ENCODE measurements at places on chromosomes 11 and 22.

- no peak for DNase-seq
Observed at GRCh38 chr11:69878927-69879728, 59.9 kb upstream of the FGF3 start.

GRCh38 chr22:22341736-22342135, 97.2 kb downstream of the VPREB1 start:
- no peak for DNase-seq

- DNase-seq = no peak
Observed at GRCh38 chr11:75873417-75874221, 58.6 kb downstream of the UVRAG start.

GRCh38 chr22:27851974-27852746, 50.6 kb upstream of the MN1 start:
- DNase-seq = no peak

- no peak for DNase-seq
Observed at GRCh38 chr22:28477556-28477955, 202.1 kb downstream of the TTC28 start.

- DNase-seq = peak; percentile 95
Observed at GRCh38 chr22:26658671-26659478, 1.5 kb downstream of the MIAT start.

DNA sequence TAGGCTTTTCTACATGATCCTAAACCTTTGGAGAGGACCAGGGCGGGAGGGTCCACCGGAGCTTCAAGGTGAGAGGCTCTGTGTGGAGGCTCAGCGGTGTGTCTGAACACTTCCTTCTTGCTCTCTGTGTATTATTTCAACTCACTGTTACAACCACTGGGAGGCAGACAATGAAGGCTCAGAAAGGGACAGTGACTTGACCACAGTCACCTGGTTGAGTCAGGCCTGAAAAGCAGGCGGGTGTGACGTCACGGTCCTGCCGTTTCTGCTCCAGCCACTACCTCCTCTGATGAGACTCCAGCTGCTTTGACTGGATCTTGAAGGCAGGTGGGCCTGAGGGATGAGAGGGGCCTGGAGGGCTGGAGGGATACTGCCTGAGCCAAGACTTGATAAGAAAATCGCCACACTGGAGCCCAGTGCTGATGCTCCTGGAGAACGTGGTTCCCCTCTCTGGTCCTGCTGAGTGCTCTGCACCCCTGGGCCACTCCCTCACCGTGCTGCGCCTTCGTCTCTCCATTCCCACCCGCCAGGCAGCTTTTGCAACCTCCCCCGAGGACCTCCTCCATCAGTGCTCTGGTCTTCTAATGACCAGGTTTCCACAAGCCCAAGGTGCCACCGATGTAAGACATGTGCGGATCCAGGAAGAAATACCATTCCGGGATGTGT, 27.9 kb downstream of the KCNC1 start:
- no peak for DNase-seq

DNA sequence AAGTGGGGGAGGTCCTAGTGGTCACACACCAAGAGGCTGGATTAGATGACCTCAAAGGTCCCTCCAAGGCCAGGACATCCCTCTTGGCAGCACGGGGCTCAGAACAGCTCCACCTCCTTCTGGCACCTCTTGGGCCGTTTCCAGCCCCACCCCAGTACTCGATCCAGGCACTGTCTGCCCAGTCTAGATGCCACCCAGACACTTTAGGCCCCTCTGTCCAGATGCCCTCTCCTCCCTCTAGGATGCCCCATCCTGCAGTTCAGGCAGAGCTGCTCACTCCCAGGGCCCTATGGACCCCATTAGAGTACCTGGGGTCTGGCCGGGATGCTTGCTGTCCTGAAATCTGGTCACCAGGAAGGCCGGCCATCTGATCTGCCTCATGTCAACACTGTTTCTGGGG, 34.7 kb upstream of the PRR5 start:
- DNase-seq = no peak

DNA sequence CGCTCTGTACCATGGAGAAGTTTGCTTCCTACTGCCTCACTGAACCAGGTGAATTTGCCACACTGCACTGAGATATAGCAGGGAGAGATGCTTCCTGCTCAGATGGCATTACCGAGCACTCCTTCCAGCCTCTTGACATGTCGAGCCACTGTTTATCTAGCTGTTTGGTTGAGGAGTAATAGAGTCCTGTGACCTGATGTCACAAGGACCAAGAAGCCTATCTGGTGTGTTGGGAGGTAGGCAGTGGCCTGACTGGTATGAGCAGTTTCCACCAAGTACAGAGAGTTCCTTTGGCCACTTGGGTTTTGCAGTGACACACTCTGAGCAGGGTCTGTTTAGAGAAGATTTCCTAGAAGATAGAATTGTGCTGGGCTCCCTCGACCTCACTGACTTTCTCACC, 5.2 kb downstream of the ACAD8 start:
- no peak for DNase-seq

DNA sequence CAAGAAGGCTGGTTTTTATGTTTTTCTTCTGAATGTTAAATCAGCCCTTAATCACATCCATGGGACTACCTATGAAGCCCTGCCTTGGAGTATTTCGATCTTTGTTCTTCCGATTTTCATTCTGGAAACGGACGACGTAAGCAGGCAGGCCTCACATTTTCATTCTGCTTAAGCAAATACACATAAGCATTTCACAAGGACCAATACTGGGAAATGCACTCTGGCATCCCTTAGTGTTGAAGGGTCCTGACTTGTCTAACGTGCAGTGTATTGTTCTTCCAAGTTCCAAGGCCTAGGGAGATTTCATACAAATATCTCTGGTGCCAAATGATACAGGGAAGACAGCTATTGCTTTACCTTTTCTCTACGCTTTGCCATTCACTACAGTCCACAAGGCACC, 143.8 kb downstream of the LARGE1 start:
- DNase-seq = no peak

DNA sequence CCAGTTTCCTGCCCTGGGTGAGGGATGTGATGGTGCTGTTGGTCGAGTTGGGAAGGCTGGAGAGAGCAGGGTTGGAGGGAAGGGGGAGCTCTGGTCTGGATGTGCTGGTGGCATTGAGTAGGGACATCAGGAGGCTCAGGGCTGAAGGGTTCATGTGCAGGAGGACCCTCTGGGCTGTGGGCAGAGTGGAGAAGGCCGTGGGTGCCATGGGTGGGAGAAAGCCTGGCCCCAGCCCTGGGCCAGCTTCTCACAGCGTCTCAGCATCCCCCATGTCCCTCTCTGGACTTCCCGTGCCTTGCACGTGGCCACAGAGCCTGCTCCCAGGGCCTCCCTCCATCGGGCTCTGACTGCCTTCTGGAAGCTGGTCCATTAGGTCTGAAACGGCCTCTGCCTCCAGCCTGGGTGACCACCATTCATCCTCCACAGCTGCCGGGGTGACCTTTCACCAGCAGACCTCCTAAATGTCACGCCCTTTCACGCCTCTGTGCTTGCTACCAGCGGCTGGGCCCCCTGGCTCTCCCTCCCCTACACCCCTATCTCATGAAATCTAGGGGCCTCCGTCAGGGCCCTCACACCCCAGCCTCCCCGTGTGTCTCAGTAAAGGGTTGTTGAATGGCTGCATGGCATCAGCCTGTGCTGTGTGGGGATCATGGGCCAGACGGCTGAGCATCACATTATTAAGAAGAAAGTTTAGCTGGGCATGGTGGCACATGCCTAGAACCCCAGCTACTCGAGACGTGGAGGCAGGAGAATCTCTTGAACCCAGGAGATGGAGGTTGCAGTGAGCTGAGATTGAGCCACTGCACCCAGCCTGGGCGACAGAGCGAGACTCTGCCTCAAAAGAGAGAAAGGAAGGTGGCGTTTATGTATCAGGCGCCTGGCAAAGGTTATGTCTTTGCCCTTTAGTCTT, 25.5 kb downstream of the MYO7A start:
- no peak for DNase-seq

GRCh38 chr11:122995526-122995925, 13.9 kb upstream of the BSX start:
- DNase-seq = no peak

DNA sequence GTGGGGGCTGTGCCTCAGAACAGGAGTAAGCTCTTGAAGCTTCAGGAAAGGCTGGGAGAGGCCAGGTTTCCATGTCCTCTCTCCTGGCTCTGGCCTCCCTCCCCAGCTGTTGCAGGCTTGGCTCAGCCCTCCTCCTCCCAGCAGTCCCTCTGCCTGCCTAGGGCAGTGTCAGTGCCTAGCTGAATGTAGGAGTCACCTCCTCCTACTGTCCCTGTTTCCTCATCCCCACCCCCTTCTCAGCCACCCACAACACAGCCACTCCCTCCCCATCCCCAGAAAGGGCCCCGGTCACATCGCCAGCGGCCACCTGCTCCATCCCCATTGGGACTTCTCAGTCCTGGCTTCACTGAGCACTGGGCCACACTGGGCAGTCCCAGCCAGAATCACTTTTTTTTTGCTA, 2.9 kb upstream of the FBLN1 start:
- no peak for DNase-seq

DNA sequence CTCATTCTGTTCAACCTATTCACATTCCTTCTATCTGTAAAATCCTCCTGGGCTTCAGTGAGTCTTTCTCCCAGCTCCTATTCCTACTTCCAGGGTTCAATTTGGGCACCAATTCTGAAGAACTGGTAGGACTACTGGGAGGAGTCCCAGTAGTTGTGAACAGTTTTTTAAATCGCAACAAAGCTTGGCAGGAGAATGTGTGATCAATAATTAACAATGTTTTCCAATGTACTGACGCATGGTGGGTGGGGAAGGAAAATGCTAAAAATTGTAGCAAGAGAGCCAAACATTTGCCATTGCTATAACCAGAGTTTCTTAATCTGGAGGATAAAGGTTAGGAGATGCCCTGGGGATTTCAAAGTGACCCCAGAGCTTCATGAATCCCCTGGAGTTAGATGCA, 27.3 kb upstream of the PRSS23 start:
- no peak for DNase-seq

DNA sequence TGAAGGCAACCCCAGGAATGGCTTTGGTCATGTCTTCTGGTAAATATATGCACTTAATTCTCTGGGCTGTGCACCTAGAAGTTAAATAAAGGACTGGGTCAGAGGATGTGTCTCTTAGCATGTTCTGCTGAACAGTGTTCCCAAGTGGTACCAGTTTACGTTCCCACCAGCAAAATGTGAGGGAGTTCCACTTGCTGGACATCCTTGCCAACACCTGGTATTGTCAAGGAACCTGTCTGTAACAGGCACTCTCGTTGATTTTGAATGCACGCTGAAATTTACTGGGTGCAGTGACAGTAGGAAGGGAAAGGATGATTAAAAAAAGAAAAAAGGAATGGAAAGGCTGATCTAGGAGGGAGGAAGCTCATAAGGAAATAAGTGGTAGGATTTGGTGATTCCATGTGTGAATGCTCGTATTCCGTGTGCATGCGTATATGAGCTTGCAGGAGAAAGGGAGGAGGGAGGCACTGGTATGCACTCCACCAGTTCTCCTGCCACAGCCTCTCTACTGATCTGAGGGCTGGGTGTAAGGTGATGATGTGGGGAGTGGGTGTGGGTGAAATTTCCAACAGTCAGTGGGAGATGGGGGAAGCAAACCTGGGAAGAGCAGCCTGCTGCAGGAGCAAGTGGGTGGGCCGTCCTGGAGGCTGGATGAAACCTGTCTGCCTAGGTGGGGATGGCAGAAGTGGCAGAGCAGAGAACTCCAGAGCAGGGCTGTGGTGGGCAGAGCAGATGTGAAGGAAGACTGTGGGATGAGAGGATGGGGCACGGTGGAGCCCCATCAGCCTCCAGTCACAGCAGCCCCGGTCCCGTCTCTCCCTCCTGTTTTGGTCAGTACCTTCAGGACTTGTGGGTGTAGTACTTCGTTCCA, 15.0 kb downstream of the MED15 start:
- DNase-seq = no peak

Data from erythroblast (primary cell).